Panc1 (cell line): ENCODE measurements at places on chromosomes 12 and 14.

DNA sequence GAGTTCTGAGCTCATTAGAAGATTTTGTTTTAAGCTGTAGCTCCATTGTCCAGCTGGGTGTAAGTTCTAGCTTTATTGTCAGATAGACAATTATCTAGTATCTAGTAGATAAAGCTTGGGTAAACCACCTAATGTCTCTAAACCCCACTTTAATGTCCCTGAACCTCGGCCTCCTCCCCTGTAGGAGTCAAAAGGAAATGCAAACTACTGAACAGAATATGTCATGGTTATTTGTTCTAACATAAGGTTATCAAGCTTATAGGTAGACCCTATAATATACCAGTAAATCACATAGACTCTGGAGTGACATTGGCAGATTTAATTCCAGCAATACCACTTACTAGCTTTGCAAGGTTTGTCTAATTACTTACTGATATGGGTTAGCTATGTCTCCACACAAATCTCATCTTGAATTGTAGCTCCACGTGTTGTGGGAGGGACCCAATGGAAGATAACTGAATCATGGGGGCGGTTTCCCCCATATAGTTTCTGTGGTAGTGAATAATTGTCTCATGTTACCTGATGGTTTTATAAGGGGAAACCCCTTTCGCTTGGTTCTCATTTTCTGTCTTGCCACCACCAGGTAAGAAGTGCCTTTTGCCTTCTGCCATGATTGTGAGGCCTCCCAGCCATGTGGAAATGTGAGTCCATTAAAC lies 29.4 kb downstream of the BCAT1 start:
- no peak for DNase-seq

- no peak for DNase-seq
Observed at GRCh38 chr12:34390171-34390841, 368.0 kb downstream of the ALG10 start.

- no peak for DNase-seq
Observed at GRCh38 chr12:447141-447540, 12.6 kb upstream of the B4GALNT3 start.

DNA sequence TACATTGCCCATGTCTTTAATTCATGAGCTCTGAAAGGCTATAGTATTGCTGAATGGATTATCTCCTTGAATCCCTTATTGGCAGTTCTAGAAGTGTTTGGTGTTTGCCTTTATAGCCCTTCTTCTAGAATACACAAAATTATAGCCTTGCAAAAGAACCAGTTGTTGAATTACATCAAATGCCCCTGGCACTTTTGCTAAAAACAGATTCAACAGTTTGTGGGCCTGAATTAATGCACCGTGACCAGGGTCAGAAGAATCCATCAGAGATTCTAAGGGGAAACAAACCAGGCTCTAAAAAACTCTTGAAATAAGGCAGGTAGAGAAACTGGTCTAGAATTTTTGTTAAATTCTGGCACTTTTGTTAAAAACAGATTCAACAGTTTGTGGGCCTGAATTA lies 197.8 kb downstream of the SOX5 start:
- DNase-seq = no peak

DNA sequence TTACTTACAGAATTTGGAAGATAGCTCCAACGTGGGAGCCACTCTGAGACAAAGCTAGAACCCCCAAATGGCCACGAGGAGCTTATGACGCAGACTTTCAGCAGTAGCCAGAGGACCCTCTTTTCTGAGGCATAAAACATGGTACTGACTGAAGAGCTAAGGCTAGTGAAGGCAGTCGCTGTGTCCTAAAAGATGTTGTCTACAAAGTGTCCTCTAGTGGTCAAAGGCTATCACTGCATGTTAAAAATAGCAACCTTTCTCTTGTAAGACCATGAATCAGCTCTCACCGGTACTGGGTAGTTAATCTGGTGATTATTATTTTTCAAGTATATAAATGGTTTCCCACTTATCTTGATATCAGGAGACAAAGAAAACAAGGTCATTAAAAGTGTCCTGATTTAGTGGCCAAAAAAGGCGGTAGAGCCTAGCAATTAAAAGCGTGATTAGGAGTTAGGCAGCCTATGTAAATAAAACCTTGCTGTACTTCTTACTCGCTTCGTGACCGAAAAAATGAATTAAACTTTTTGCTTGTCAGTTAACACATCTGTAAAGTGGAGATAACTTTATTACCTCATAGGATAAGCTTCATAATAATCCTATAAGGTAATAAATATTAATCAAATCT lies 47.0 kb upstream of the LGR5 start:
- DNase-seq = peak; percentile 42

- DNase-seq = no peak
Observed at GRCh38 chr14:64611358-64612020, 61.7 kb downstream of the PPP1R36 start.

DNA sequence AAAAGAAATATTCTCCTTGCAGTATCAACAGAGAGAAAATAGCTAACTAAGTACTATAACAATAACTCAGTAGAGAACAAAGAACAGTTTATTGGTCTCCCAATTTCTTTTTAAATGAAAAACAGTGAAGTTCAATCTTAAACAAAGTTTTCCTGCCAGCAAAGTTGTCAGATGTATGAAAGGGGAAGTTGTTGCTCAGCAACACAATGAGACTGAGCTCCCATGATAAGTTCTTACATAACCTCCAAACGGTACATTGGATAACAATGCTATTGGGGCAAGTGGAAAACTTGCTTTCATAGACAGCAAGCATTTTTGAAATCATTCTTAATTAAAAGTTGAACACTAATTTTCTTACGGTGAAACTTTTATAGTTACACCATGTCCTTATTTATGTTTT lies 94.9 kb downstream of the ALG10B start:
- DNase-seq = no peak

GRCh38 chr12:126966498-126966897 lies 1300.5 kb upstream of the TMEM132C start:
- DNase-seq = no peak

- no peak for DNase-seq
Observed at GRCh38 chr12:62749586-62749985, 185.4 kb downstream of the PPM1H start.

DNA sequence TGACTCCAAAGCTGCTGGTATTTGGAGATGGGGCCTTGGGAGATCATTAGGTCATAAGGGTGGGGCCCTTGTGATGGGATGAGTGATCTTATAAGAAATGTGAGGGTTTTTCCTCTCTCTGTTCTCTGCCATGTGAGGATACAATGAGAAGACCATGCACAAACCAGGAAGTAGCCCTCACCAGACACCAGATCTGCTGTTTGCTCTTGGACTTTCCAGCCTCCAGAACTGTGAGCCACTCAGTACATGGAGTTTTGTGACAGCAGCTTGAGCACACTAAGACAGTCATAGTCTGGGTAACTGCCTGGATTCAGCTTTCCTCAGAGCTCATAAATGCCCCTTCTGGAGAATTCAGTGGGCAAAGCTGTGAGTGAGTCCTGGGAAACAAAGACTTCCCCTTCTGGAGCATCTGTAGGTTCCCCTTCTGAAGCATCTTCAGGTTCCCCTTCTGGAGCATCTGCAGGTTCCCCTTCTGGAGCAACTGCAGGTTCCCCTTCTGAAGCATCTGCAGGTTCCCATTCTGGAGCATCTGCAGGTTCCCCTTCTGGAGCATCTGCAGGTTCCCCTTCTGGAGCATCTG lies 11.0 kb upstream of the PPP4R3A start:
- DNase-seq = no peak
